ENCODE measurements at places on chromosomes 1 and 21.
A peak's percentile ranks its signal among the peaks of the same experiment; 100 is the strongest.

DNA sequence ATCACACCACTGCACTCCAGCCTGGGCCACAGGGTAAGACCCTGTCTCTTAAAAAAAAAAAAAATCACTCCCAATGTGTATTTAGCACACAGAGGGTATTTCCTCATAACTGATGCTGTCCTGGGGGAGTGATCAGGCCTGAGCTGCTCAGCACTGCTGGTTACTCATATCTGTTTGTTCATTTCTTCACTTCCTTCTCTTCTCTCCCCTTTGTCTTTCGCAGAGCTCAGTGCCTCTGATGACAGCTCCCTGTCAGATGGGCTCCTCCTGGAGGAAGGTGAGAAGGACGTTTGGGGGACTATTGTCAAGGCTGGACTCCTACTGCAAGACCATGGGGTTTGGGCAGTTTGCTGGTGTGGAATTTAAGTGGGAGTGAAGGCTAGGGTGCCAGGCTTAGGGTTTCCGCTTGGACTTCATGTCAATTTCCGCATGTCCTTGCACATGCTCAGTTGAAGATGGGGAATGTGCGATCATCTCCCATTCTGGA, 13.0 kb downstream of the INAVA start:
- no peak for DNase-seq

- DNase-seq = no peak
Observed at GRCh38 chr1:86765073-86765472, 60.7 kb downstream of the SH3GLB1 start.

- peak; percentile 77 for DNase-seq
Observed at GRCh38 chr1:30525971-30526651, 197.3 kb downstream of the MATN1 start.

DNA sequence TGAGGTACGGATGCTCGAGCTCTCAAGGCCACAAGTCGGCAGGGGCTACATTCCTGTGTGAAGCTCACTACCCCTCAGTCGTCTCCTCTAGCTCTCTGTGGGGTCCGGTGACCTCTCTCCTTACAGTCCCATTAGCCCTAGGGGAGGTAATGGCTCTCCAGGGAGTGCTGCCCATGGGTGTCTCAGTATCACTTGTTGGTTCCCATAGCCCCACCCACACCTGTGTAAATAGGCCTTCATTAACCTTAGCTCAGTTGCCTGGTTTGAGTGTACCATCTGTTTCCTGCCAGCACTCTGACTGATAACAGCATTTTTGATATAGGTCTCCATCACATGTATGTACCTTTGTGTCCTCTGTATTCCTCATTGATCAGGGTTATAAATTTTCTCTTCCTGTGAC, 133.2 kb upstream of the KCNJ15 start:
- DNase-seq = no peak

GRCh38 chr1:45785583-45785982, 17.8 kb upstream of the MAST2 start:
- DNase-seq = no peak

- peak; percentile 10 for DNase-seq
Observed at GRCh38 chr1:211113566-211113965, 20.4 kb downstream of the KCNH1 start.

- no peak for DNase-seq
Observed at GRCh38 chr1:85936057-85936456, 220.5 kb downstream of the COL24A1 start.

- DNase-seq = no peak
Observed at GRCh38 chr1:231401478-231401877, 20.6 kb downstream of the EGLN1 start.

DNA sequence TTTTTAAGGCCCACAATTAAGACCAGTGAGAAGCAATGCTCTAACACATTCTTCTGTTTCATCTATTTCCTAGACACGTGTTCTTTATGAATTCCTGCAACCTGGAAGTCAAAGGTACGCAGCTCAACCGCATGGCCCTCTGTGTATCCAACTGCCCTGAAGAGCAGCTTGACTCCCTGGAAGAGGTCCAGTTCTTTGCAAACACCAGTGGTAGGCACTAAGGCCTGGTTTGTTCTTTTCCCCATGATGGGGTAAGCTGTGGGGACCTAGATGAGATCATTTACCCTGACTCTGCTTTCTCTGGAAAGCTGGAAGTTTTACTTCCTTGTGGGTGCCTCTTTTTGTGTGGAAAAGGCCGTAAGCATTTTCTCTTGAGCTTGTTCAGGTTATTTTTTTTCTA, 7.3 kb downstream of the SLC44A3 start:
- no peak for DNase-seq

DNA sequence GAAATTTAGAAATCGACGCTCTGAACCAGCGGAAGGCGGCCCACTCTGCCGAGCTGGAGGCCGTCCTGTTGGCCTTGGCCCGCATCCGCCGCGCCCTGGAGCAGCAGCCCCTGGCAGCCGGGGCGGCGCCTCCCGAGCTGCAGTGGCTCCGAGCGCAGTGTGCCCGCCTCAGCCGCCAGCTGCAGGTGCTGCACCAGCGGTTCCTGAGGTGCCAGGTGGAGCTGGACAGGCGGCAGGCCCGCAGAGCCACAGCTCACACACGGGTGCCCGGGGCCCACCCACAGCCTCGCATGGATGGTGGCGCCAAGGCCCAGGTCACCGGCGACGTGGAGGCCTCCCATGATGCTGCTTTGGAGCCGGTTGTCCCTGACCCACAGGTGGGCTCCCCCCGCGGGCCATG, 47.0 kb upstream of the DIP2A start:
- no peak for DNase-seq

- DNase-seq = no peak
Observed at GRCh38 chr1:1164701-1165451, 8.8 kb upstream of the TTLL10 start.

- DNase-seq = no peak
Observed at GRCh38 chr1:214306269-214306668, 25.3 kb downstream of the SMYD2 start.

- DNase-seq = peak; percentile 91
Observed at GRCh38 chr1:28648008-28648473, 359 bp upstream of the RNU11 start.

DNA sequence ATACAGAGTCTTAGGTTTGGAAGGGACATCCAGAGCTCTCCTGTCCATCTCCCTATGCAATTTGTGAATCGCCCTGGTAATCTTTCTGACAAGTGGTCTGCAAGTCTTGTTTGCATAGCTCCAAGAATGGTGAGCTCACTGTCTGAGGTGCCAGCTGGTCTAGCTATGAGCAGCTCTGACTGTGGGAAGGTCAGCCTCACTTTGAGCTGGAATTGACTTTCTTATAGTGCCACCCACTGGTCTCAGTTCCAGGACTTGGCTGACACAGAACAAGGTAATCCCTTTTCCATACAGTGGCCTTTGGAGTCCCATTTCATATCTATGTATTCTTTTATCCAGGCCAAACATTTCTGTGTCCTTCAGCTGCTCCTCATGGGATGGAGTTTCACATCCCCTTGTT, 95.6 kb upstream of the C8B start:
- DNase-seq = peak; percentile 6

- DNase-seq = no peak
Observed at GRCh38 chr1:209791920-209792319, 7.6 kb upstream of the C1orf74 start.

GRCh38 chr1:205775015-205775716, at the start of gene RAB29:
Gene RAB29 (minus strand): TSS chr1:205775482. CDS start chr1:205774956, 526 bp downstream.
- peak; percentile 86 for DNase-seq

DNA sequence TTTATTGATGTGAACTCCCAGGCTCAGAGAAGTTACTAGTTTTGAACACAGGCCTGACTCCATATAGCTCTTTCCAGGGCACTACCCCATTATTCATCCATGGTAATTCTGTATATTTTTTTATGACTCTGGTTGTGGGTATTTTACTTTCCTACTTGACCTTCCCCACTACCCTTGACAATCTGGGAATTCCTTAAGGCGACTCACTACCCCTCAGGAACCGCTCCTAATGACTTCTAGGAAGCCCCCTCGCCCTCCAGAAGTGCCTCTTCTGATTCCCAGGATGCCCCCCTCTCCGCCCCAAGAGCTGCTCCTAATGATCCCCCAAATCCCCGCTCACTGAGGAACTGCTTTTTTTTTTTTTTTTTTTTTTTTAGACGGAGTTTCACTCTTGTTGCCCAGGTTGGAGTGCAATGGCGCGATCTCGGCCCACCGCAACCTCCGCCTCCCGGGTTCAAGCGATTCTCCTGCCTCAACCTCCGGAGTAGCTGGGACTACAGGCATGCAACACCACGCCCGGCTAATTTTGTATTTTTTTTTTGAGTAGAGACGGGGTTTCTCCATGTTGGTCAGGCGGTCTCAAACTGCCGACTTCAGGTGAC, 972 bp upstream of the KDM4A start:
- peak; percentile 41 for DNase-seq

- no peak for DNase-seq
Observed at GRCh38 chr1:30881319-30882181, 27.0 kb downstream of the SDC3 start.

GRCh38 chr1:244050835-244051444, at the start of gene ZBTB18:
Gene ZBTB18 (plus strand): TSS chr1:244051283. CDS start chr1:244051432, 149 bp downstream.
- DNase-seq = peak; percentile 43

DNA sequence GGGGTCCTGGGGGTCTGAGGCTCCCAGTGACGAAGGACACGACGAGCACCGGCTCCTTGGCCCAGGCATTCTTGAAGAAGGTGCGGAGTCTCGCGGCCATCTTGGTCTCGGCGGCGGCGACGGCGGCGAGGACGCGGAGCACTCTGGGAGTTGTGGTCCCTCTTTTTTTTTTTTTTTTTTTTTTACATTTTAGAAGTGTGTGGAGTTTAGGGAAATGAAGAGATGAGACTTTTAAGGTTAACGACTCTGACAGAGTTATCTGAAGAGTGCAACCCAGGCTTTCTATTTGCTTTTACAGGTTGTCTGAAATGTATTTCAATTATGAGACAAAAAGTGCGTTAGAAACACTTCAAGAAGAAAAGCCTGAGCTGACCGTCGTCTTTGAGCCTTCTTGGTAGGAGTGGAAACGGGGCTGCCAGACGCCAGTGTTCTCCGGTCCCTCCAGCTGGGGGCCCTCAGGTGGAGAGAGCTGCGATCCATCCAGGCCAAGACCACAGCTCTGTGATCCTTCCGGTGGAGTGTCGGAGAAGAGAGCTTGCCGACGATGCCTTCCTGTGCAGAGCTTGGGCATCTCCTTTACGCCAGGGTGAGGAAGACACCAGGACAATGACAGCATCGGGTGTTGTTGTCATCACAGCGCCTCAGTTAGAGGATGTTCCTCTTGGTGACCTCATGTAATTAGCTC, 9.7 kb downstream of the OR2B11 start:
- DNase-seq = peak; percentile 27

DNA sequence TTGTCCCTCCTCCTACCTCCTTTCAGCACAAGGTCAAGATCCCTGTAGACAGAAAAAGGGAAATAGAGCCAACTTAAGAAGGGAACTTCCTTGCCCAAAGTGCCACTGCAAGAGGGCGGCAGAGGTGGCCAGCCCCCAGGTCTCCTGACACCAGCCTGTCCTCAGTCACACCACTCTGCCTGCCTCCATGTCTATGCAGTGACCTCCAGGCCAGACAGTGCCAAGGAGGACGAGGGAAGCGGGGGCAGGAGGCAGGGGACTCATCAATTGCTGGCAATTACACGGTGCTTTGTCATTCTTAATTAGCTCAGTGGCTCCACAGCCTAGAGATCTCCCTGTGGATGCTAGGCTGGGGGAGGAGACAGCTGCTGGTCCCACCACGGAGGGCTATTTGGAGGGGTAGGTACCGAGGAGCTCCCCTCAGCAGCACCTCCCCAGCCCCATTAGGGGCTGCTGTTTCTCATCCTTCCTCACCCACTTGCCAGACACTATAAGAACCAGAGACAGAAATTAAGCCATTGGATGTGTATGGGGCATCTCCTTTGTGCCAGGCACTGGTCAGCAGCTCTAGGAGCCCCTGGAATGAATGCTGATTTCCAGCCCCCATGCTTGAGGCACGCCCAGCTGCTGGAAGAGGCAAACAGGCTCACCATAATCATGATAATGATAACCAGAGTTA, 6.1 kb upstream of the LDLRAP1 start:
- no peak for DNase-seq

DNA sequence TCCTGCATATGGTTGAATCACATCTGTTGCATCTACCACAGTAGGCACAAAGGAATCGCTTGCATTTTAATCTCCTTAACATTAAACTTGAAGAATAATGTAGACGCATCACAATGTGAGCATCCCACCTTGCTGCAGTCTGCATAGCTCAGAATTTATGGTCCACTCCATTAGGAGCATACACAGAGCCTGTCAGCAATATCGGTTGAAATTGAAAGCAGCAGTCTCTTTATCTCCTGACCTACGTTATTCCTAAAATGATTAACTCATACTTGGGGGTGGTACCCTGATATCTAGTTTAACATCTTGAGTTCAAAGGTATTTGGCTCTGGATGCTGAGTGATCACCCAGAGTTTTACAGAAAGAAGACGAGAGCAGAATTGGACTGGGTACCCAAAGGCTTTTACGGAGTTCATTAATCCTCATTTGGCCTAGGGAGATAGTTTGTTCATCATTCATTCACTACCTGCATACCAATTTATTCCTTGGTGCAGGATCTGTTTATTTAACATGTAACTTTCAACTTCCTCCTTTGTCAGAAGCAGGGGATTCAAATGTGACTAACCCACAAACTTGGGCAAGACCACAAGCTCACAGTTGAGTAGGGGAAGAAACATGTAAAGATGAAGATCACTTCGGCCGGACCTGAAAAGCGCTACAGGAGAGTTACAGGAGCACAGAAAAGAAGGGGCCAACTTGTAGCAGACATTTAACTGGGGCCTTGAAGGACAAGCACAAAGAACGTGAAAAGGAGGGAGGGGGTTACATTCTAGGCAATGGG, 187.9 kb downstream of the DAB1 start:
- DNase-seq = no peak

GRCh38 chr1:184650177-184650866, 104.3 kb downstream of the EDEM3 start:
- DNase-seq = no peak

- no peak for DNase-seq
Observed at GRCh38 chr1:225806249-225806648, 3.7 kb upstream of the EPHX1 start.

DNA sequence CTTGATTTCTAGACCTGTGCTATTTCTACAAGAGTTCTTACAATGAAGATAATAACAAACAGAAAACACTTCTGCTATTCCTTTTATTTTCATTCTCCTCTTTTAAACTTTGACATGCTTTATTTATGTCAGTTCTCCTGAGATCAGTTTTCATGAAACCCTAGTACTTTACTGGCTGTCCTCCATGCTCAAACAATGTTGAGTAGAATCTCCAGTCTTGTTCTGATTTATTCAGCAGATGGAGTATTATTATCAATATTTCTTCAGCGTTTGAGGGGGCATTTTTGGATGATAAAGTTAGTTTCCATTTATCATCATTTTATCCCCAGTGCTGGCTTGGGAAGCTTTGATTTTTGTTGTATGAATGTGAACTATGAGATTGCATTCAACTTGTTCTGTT, 85.9 kb upstream of the WARS2 start:
- DNase-seq = no peak

GRCh38 chr1:86776108-86776507, 71.7 kb downstream of the SH3GLB1 start:
- DNase-seq = no peak
